Osteoblast (primary cell): ENCODE measurements at places on chromosomes 11 and 22. TPM values are rescaled to one million over a fixed set of nuclear protein-coding genes. Genes with fewer than 3 reads are reported as not detected.

DNA sequence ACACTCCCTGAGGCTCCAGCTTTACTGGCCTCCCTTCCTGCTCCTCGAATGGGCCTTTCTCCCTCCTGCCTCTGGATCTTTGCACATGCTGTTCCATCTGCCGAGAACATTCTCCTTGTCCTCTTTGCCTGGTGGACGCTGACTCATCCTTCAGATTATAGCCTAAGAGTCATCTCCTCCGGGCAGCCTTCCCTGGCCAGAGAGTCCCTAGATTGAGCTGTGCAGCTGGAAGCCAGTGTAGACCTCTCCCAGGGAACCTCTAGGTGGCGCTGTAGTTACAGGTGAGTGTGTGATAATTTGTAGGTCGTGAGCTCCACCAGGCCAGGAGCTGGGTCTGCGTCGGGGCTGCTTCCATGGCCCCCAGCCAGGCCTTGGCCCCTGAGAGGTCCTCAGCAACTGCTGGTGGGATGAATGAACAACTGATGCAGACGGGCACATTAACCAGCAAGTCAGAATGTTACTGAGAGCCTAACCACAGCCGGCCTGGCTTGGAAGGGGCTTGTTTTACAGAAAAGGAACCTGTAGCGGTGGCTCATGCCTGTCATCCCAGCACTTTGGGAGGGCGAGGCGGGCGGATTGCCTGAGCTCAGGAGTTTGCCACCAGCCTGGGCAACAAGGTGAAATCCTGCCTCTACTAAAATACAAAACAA lies 8.7 kb downstream of the PNPLA5 start:
- DNase-seq: peak; percentile 97

- DNase-seq: no peak
Measured at GRCh38 chr11:95432714-95433503, 201.9 kb upstream of the SESN3 start.

- DNase-seq: peak; percentile 37
Measured at GRCh38 chr22:23583153-23583552, 3.1 kb upstream of the IGLL1 start.

GRCh38 chr11:20192151-20192550 lies 31.9 kb upstream of the DBX1 start:
- DNase-seq: no peak

DNA sequence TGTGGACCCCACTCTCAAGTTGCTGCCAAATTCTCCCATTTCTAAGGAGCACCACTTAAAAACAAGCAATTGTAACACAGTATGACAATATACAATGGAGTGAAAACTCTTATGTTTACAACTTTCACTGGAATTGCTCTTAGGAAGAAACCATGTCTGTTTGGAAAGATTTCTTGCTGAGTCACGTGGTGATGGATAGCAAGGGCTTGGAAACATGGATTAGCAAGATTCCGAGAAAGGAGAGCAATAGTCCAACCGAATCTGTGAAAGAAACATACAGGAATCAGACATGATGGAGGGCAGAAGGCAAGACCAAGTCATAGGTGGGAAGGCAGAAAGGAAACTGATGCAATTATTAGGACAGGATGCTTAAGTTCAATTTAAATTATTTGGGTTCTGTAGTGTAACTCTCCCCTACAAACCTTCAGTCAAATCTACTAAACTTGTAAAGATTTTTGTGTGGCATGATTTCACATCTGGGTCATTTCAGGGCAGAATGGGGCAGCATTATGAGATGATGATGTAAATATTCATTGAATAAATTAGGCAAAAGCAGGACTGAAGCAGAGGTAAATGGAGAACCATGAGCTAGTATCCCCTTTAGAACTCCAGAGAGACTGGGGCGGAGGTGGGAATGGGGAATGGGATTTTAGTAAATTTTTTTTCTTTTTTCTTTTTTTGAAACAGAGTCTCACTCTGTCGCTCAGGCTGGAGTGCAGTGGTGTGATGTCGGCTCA lies 27.8 kb upstream of the THY1 start:
- no peak for DNase-seq

GRCh38 chr11:34948696-34949095 lies 32.3 kb downstream of the PDHX start:
- DNase-seq: peak; percentile 58

- no peak for DNase-seq
Measured at GRCh38 chr11:69611548-69612526, 29.1 kb upstream of the CCND1 start.

- DNase-seq: peak; percentile 55
Measured at GRCh38 chr22:17257121-17258001, 38.1 kb upstream of the ADA2 start.

- no peak for DNase-seq
Measured at GRCh38 chr11:33719587-33719986, 16.6 kb downstream of the CD59 start.

- no peak for DNase-seq
Measured at GRCh38 chr11:103942646-103943045, 93.8 kb upstream of the DDI1 start.

GRCh38 chr11:25890626-25891260 lies 441.2 kb upstream of the ANO3 start:
- DNase-seq: no peak

DNA sequence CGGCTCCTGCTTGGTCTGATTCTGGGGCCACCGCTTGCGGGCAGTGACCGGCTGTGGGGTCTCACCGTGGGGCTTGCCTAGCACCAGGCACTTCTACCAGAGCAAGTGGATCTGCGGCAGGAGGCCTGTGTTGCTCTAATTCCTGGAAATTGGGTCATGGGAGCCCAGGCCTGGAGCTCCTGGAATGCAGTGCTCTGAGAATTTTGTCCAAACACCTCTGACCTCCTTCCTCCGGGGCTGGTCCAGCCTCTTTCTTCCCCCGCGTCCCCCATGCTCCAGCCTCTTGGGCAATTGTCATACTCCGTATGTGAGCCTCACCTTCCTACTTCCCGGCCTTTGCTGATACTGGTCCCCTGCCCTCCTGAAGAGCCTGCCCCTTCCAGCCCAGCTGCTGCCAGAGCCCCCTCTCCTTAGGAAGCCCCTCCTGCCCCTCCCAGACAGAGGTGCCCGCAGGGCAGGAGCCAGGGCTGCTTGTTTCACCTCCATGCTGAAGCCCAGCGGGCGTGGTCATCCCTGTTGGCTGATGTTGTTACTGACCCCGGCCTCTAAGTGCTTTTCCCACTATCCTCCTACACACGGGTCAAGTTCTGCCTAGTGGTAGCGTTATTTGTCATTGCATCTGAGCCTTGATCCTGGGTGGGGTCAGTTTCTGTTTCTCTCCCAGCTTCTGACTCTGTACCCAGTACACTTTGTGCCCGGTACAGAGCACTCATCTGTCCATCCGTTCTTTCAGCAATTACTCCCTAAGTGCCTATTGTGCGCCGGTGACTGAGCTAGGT lies 9.6 kb downstream of the MGAT3 start:
- no peak for DNase-seq

GRCh38 chr11:7570241-7570640 lies 56.4 kb downstream of the PPFIBP2 start:
- no peak for DNase-seq

DNA sequence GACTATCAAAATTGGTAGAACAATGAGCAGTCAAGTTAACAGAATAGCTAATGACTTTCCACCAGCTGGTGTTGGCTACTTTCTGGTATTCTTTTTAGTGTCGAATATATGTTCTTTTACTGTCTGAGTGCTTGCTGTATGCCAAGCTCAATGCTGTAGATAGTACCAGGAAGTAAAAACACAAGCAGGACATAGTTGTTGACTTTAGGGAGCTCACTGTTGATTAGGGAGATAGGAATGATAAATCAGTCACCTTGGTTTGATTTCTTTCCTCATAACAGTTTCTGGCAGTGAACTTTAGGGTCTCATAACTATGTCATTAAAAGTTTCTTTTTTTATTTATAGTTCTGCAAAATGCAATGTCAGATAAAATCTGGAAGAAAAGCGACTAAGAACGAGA lies 9.0 kb downstream of the HMGXB4 start:
- no peak for DNase-seq

GRCh38 chr11:77096591-77097019 lies 6.0 kb upstream of the OMP start:
- peak; percentile 79 for DNase-seq

DNA sequence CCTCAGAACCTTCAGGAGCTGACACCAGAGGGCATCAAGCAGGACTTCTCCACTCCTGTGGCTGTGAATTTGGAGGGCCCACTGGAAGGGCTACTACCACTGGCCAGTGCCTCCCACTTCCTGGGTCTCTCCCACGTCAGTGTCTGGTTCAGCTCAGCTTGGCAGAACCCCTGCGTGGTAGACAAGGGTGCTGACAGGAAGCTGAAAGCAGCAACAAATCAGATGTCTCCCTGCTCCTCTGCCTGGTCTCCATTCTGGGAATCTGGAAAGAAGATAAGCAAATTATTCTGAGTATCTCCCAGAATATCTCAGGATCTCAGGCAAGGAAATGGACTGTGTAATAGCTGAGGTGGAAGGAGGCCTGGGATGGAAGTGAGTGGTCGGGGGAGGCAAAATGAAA lies 61.5 kb downstream of the TMPRSS5 start:
- no peak for DNase-seq

GRCh38 chr11:6403539-6403938 lies 13.3 kb downstream of the SMPD1 start:
- DNase-seq: no peak

DNA sequence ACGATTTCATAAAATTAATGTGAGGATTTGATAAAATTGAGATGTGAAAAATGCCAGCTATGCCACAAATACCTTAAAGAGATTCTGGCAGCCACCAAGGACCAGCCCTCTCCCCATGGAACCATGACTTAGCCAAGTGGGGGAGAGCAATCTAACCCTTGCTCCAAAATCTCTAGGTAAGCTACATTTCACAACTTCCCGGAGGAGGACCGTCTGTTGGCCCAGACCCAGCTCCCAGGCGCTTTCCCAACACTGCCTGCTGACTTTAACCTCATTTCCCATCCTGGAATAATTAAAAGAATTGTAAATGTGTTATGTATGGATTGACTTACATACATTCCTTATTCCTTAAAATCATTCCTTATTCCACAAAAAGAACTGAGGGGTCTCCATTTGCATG lies 47.5 kb upstream of the TENM4 start:
- no peak for DNase-seq

- no peak for DNase-seq
Measured at GRCh38 chr11:937841-938261, 12.2 kb downstream of the AP2A2 start.

HBG1 gene
- total RNA-seq: not detected in 2 replicates

GRM5 gene
- not detected in 2 replicates for total RNA-seq

PRAME gene
- under 0.01 and 0.36 TPM in 2 replicates for total RNA-seq

HORMAD2 gene
- under 0.01 TPM in 2 replicates for total RNA-seq

OR52N4 gene
- total RNA-seq: not detected in 2 replicates

MS4A6A gene
- total RNA-seq: under 0.01 TPM in 1 of 2 replicates, not detected in the other

SORL1 gene
- total RNA-seq: under 0.01 and 0.36 TPM in 2 replicates

RHOD gene
- 26.8 and 27.5 TPM in 2 replicates for total RNA-seq

CDC42EP2 gene
- 15.0 and 15.6 TPM in 2 replicates for total RNA-seq

FREY1 gene
- 0.88 and 1.8 TPM in 2 replicates for total RNA-seq
